ENCODE measurements at places on chromosomes 1 and 21.

DNA sequence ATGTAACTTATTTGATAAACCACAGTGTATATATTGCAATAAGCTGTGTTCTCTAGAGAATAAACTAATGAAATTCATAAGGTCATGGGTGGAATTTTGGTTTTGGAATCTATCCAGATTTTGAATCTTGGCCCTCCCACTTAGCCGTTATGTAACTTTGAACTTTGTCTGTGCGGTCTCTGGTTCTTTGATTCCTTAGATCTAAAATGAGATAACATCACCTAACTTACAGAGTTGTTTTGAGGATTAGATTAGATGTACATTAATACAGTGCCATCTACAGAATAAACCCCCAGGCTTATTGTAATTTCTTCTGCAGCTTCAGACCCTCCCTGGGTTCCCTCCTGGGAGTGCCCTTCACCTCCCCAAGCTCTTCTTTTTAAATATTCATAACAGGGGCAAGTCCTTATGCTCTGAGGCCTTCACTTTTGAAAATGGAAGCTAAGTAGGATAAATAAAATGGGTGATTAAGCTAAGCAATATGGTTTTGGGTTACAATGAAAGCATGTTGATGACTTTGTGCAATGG lies 124.3 kb downstream of the ATG4C start:
- no peak for DNase-seq

DNA sequence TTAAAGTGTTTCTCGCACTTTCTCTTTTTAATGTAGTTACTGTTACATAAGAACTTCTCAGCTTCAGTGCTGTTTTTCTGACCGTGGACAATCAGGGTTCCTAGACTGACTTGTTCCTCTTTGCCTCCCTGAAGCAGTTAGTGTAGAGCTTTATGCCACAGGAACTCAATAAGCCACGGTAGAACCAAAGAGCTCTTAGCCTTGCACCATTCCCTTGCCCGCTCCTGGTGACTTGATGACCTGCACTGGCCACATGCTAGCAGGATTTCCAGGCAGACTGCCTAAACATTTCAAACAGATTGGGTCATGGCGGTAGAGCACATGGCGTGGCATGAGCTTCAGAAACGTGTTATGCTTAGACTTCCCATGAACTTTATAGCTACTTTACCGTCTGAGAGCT lies 18.8 kb upstream of the FASLG start:
- no peak for DNase-seq

DNA sequence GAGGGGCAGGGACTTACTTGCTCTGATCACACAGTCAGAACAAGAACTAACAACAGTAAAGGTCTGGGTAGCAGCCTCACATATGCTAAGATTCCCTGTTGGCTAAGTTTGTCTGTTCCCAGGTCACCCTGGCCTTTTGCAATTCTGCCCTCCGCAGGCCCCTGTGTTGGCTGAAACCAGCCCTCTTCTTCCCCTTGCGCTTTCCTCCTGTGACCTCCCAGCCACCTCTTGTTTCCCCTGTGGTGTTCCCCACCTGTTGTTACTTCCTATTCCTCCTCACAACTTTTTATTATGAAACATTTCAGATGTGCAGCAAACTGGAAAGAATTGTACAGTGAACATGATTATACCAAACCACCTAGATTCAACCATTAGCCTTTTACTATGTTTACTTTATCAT lies 23.4 kb downstream of the MAPKAPK2 start:
- DNase-seq = no peak

DNA sequence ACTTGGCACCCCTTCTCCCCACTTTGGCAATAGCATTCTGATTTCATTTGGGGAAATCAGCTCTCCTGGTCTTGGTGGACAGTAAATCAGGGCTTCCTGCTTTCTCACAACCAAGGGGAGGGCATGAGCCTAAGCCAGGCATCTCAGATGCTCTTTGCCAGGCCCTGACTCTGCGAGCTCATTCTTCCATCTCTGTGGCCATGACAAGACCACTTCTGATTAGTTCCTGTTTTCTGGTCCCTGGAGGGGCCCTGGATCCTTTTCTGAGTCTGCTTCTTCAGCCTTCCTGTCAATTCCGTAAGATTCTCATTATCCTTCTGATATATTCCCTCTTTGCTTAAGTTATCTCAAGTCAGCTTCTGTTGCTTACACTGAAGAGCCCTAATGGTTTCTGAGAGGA lies 210.4 kb downstream of the HIVEP3 start:
- DNase-seq = no peak

GRCh38 chr1:56456435-56457101 lies 122.8 kb downstream of the PLPP3 start:
- no peak for DNase-seq

- DNase-seq = no peak
These were observed 55.7 kb downstream of the MRPL39 start for GRCh38 chr21:25551569-25551968.

DNA sequence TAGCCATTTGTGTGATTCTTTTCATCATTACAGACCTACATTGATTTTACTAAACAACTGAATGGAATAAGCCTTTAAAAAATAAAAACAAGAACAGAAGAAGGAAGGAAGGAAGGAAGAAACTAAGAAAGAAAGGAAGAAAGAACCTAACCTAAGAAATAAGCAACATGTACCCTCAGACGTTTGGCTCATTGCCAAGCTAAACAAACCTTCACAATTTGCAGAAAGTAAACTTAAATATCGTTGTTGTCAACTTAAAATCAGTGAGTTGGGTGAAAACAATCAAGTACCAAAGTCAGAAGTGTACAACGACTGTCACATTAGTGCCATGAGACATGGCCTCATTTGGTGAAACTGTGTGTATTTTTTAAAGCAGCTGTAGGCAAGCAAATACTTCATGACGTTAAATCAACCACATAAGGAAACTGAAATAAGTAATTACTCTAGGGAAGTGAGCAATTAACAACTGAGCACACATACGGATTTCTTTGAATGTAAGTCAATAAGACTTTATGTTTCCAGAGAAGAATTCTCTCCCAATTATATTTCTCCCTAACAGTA lies 313.1 kb upstream of the TMPRSS15 start:
- no peak for DNase-seq

DNA sequence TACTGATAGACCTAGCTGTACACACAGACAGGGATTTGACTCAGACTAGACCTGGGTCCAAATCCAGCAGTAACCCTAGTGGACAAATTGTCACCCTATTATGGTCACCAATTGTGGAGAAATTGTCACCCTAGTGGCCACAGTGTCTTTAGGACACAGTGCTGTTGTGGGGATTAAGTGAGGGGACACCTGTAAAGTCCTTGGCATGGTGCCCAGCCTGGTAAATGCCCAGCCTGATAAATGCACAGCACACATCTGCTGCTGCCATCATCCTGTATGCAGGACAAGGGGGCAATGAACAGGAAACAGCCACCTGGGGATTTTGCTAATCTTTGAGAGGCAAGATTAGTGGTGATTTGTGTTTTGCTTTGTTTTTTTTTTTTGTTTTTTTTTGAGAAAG lies 2.3 kb downstream of the TMEM61 start:
- DNase-seq = no peak

GRCh38 chr1:92973203-92973897 lies 12.1 kb upstream of the DIPK1A start:
- no peak for DNase-seq

DNA sequence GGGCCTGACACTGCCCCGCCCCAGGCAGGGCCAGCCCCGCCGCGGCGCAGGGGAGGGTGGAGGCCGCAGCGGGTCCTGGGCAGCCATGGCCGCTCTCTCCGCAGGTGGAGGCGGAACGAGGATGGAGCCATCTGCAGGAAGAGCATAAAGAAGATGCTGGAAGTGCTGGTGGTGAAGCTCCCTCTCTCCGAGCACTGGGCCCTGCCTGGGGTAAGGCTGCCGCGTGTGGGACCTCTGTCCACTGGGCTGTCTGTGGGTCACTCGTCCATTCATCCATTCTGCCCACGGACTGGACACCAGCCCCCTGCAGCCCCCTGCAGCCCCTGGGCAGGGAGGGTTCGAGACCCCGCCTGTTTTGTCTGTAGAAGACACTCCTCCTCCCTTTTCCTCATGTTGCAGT lies 18.4 kb upstream of the LRRC3 start:
- DNase-seq = no peak

DNA sequence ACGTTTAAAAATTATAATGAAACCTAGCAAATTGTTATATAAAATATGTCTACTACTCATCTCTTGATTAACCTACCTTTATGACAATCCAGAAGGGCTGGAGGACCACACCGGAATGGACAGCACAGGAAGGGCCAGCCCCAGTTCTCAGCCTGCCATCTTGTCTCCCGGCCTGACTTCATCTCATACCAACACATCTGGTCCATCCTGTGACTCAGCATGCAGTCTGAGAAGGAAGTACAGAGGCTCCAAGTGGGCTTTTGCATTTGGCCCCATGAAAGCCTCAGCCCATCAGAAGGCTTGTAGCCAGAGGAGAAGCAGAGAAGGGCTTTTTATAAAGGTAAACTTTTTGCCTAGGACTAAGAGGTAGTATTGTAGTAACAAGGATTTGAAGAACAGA lies 436.6 kb downstream of the MRPL39 start:
- DNase-seq = no peak

DNA sequence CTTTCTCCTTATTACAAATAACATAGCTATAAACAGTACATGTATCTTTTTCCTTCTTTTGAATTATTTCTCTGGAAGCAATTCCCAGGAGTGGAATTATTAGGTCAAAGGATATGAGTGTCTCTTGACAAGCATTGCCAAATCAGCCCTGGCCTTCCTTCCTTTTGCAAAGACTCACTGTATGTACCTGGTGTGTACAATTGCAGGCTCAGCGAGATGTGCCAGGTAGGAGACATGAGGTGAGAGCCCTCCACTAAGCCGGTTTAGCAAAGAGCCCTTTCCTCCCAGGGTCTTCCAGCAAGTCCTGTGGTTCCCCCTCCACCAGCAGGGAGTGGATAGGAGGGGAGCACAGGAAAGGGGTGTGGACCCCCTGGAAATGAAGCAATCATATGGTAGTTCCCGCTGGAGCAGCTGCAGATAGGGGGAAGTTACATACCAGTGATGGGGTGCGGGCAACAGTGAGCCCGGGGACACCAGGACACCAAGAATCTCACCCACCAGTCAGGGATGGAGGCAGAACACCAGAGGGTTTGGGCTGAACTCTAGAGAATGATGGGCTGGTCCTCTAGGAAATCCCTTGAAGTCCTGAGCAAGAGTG lies 18.3 kb downstream of the RCSD1 start:
- no peak for DNase-seq

DNA sequence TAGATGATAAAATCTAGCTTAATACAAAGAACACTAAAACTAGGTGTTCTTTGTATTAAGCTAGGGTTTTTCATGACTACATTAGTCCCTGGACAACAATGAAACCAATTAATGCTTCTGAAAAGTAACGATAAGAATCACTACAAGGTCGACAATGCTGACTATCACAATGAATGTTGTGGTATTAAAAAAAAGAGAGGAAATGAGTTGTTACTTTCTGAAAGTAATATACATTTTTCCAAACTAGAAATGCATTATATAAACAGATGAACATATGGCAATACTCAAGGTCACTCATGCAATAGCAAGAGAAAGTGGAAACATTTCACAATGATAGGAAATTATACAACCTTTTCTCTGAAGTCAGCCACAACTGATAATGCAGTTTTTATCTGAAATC lies 19.0 kb downstream of the DPH5 start:
- DNase-seq = no peak

GRCh38 chr21:27321791-27322190 lies 354.9 kb upstream of the ADAMTS5 start:
- no peak for DNase-seq

DNA sequence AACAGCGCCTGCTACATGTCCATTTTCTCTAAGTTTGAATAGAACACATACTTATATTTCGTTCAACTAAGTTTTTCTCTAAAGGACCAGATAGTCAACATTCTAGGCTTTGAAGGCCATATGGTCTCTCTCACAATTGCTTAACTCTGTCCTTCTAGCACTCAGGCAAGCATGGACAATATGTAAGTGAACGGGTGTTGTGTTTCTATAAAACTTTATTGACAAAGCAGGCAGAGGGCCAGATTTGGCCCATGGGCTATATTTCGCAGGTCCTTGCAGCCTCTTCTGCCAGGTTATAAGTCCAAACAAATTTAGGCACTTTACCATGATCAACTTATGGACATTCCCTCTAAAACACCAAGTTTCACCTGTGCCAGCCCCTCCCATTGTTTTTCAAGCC lies 21.1 kb downstream of the KLHDC7A start:
- no peak for DNase-seq

GRCh38 chr1:221892301-221892830 lies 150.5 kb upstream of the DUSP10 start:
- DNase-seq = no peak

DNA sequence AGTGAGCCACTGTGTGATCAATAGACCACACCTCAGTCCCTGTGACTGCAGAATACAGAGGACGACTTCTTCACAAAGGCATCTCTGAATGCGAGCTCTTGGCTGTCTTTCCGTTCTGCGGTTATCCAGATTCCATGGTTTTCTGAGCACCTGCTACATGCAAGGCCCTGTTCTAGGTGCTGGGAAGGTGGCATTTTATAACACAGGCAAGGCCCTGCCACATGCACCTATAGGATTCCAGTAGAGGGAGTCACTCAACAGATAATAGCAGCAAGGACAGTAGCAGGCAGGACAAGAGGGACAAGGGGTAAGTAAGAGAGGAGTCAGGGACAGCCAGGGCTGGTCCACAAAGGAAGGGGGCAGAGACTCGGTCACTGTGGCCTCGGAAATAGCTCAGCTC lies 9.0 kb downstream of the URB1 start:
- no peak for DNase-seq

GRCh38 chr1:10918531-10918930 lies 93.9 kb upstream of the TARDBP start:
- DNase-seq = no peak

- DNase-seq = no peak
These were observed 42.8 kb downstream of the TTC13 start for GRCh38 chr1:230935852-230936251.

- DNase-seq = no peak
These were observed 112.8 kb downstream of the EDEM3 start for GRCh38 chr1:184641894-184642293.

DNA sequence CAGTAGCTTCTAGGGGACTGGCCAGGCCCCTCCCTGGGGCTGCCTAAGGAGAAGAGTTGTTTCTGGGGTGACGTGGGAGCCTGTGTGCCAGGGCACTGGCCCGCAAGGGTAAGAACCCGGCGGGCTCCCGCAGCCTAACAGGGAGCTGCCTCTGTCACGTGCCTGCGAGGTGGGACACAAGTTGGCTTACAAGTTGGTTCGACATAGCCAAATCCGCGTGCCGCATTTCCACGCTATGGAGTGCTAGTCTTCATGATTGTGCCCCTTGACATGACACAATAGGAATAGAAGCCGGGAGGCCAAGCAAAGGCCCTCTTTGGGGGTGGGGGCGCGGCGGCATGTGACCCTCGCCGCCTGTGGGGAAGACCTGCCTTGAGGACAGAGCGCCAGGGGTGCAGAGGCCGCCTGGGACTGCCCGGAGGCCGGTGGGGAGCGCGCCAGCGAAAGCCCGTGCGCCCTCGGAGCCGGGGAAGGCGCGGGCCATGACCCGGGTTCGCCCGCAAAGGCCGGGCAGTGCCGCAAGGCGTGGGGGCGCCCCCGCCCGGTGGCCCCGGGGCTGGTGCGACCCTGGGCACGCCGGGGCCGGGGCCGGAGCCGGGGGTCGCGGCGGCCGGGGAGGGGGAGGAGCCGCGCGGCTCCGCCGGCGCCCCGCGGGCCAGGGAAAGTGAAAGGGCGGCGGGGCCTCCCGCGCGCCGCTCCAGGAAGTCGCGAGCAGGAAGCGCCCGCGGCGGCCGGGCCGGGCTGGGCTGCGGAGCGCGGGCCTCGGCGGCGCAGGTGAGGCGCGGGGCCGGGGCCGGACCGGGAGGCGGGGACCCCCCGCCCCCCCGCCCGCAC lies at the start of gene SLC37A1:
TSS of gene SLC37A1 (plus strand) at position 702 of the 834 bp plus-strand sequence. CDS start 4,603 bp downstream, outside the sequence.
- DNase-seq = no peak

- no peak for DNase-seq
These were observed 4.7 kb upstream of the PTPRF start for GRCh38 chr1:43526002-43526401.

GRCh38 chr1:6028042-6028850 lies 17.4 kb upstream of the KCNAB2 start:
- DNase-seq = peak; percentile 49

Measured in stimulated activated CD8-positive, alpha-beta memory T cell treated with anti-CD3 and anti-CD28 coated beads, Interleukin-7, amount 100 ng/mL, for 4 hours (primary cell).